ENCODE measurements at places on chromosomes 11 and 22.
A peak's percentile ranks its signal among the peaks of the same experiment; 100 is the strongest.

DNA sequence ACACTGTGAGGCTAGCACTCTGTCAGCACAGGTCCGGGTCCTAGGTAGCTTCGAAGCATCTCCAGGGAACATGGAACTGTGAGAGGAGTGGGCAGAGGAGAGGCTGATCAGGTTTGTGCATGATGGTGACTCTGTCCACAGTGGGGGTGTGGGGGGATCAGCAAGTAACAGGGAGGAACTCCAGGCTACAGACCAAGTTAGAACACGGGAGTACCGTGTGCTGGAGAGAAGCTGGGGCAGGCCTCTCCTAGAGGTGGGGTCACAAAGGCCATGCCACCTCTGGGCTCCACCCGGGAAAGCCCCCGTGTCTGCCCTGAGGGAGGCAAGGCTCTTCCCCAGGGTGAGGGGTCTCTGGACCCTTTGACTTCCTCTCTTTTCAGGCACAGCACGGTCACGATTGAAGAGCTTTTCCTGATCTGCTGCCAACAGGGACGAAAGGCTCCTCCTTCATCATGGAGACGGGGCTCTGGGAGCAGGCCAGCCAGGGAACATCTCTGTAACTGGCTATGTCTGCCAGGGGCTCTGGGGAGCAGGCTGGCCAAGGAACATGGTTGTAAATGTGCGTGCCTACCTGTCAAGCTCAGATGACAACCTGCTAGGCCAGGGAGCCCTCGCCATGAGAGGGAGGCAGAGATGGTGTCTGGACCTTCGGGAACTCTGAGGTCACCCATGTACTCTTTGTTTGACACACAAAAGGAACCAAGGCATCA lies 1476.1 kb downstream of the BRD1 start:
- DNase-seq, result no peak

DNA sequence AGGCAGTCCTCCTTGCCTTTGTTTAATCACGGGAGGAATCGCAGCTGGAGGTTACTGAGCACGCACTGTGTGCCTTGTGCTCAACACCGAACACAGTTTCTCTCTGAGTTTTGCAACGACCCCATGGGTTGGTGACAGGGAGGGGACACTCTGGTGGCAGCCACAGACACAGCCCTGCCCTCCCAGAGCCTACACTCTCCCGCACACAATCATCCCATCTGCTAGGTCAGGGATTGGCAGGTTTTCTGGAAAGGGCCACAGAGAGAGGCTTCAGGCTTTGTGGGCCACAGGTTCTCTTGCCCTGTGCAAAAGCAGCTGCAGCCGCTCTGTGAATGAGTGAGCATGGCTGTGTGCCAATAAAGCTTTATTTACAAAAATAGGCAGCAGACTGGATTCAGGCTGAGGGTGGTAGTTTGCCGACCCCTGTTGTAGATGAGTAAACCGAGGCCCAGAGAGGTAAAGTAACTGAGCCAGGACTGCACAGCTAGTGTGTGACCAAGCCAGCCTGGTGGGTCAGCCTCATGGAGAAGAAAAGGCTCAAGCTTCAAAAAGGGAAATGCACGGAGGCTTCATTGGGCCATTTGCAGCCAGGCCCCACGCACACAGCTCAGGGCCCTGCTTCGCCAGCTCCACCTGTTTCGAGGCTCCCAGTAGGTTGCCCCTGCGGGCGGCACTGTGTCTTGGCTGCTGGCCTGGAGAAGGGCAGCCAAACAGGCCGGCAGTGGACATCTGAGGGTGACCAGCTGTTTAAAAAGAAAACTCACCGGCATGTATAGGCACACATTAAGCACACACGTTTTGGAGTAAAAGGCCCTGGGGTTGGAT lies 16.3 kb downstream of the LTO1 start:
- DNase-seq, result no peak

DNA sequence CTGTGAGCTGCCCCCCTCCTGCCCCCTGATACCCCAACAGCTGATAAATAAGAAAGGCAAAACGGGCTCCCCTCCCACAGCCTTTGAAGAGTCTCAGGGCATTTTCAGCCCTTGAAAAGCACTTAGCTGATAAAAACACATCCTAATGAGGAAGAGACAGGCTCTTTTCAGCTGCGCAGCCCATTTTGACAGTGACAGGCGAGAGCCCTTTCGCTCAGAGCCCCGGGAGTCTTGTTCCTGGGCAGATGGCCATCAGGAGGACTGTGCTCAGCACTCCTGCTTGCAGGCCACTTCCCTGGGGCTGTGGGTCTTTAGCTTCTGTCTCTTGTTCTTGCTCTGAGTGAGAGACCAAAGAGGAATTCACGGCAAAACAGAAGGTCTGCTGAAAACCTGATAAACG lies 757.2 kb downstream of the BRD1 start:
- no peak for DNase-seq

DNA sequence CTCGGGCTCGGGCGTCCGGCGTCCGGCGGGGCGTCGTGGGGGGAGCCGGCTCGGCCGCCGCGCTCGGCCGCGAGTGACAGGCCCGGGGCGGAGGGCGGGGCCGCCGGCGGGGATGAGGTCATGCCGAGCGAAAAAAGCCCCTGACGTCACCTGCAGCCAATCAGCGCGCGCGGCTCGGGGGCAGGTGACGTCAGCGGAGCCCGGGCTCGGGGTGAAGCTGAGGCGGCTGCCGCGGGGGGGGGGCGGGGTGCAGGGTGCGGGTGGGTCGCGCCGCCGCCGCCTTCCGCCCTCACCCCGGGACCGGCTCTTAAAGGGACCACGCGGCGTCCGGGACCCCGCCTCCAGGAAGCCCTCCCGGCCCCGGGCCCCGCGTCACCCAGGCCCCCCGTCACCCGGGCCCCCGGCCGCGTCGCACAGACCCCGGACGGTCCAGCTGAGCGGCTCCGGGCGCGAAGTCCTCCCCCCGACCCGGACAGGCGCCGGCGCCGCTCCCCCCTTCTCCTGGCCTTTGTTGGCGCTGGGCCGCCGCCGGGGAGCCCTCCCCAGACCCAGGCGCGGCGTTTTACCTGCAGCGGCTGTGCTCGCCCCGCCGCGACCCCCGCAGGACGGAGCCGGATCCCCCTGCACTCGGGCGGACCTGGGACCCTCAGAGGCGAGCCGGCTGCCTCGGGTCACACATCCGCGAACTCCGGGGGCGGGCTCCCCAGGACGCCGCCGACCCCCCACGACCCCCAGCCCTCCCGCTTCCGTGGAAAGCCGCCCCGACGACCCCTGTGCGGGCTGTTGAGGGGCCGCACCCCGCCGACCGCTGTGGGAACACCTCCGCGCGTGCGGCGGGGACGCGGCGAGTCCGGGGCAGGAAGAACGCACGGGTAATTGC lies at the start of gene DUSP8:
TSS of gene DUSP8 (minus strand) at position 75 of the 880 bp plus-strand sequence. CDS start 6,445 bp downstream, outside the sequence.
- peak; percentile 87 for DNase-seq

DNA sequence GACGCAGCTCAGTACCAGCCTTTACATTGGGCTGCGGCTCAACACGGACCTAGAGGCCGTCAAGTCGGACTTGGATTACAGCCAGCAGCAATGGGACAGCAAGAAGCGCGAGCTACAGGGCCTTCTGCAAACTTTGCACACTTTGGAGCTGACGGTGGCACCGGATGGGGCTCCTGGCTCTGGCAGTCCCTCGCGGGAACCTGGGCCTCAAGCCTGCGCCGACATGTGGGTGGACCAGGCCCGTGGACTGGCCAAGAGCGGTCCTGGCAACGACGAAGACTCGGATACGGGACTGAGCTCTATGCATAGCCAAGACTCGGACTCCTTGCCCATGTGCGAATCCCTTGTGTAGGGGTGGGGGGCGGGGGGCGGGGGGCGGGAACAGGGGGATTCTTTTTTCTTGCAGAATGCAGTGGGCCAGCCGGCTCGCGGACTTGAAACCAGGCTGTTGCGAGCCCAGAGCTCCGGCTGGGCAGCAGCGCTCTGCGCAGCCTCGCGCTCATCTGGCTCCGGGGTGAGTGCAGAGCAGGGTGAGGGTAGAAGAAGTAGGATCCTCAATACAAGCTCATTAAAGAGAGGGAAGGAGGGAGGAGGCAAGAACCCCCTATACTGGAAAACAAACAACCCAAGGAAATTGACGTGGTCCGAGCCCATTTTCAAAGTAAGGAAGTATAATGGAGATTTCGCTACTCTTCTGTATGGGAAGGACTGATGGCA lies 1.8 kb downstream of the RASSF10 start:
- DNase-seq, result no peak

- peak; percentile 72 for DNase-seq
These were observed 2.1 kb upstream of the DMC1 start for GRCh38 chr22:38572065-38572464.

DNA sequence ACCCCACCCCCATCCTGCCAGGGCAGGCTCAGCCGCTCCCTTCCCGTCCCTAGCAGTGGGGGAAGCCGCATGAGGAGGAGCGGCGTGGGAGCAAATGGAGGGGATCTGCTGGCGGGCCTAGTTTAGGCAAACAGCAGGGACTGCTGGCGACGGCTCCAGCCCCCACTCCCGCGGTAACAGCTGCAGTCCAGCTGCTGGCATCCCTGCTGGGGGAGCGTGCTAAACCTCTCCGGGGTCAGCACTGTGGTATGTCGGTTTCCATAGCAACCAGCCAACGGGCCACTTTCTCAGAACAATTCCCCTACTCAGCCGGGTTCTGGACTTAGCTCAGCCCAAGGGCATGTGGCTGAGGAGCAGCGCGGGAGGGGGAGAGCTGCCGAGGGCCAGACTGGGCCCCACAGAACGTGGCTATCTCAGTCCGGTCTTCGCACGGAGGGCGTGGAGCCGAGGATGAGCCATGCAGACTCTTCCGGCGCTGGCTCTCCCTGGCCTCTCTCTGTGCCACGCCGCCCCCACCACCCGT lies 98.8 kb downstream of the PKNOX2 start:
- DNase-seq, result no peak

DNA sequence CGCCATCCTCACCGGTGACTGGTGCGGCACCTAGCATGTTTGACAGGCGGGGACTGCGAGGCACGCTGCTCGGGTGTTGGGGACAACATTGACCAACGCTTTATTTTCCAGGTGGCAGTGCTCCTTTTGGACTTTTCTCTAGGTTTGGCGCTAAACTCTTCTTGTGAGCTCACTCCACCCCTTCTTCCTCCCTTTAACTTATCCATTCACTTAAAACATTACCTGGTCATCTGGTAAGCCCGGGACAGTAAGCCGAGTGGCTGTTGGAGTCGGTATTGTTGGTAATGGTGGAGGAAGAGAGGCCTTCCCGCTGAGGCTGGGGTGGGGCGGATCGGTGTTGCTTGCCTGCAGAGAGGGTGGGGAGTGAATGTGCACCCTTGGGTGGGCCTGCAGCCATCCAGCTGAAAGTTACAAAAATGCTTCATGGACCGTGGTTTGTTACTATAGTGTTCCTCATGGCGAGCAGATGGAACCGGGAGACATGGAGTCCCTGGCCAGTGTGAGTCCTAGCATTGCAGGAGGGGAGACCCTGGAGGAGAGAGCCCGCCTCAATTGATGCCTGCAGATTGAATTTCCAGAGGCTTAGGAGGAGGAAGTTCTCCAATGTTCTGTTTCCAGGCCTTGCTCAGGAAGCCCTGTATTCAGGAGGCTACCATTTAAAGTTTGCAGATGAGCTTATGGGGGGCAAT lies 1.1 kb downstream of the NEAT1 start:
- peak; percentile 68 for DNase-seq

DNA sequence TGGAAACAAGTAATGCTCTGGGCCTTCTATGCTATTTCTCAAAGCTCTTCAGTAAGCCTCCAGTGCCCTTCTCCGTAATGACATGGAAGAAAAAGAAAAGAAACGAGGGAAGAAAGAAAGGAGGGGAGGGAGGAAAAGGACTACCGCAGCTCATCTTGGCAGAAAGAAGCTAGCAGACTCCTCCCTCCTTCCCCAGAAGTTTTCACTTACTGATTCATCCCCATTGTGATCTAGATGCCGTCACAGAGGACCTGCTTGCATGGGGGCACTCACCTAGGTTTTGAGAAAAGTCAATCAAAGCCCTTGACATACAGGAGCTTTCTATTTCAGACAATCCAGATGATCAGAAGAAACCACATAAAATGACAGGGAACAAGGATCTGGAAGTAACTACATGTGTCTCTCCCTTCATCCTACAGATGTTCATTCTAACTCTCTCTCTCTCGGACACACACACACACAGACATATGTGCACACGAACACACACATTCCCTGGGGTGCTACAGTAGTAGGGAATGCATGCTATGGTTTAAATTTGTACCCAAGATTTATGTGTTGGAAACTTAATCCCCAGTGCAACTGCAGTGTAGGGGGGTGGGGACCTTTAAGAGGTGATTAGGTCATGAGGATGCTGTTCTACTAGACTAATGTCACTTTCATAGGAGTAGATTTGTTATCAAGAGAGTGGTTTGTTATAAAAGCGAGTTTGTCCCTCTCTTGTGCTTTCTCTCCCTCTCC lies 37.6 kb upstream of the RCN1 start:
- no peak for DNase-seq

DNA sequence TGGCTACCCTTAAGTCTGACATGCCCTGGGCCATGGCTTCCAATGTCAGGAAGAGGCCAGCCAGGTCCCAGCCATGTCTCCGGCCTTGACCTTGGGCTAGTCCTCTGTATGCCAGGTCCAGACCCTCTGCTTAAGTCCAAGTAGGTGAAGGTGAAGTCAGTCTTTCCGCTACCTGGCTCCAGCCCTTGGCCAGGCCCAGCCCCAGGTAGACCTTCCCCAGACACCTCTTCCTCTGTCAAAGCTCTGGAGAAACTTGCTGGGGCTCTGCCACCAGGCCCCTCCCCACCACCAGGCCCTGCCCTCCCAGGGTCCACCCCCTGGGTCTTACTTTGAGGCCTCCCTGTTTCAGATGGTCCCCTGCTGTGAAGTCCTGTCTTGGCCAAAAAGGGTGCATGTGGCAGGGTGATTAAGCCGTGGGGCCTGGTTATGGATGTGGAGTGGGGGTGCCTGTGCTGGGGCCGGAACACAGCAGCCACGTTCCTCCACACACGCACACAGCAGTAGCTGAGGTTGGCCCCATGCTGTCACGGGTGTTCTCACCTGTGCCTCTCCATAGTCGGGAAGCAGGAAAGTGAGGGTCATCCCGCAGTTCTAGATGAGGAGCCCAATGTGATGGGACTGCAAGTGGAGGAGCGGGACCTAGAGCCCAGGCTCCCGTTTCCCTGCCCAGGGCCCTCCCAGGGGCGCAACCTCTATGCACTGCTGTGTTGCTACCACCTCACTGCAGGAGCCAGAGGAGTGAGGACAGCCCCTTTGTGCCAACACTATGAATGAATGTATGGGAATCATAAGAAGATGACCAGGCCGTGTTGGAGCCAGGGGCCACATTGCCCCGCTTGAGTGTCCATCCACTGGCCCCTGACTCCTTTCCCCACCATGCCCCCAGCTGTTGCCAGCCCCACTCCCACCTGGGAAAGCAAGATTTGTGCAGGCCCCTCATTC lies 72.2 kb downstream of the LINC01488 start:
- no peak for DNase-seq

GRCh38 chr11:124115782-124116616 lies 749 bp downstream of the VWA5A start:
- no peak for DNase-seq

Data from OCI-M1 (cell line).